ENCODE measurements at places on chromosomes 3 and 15.

- DNase-seq: no peak
These were observed 27.7 kb downstream of the PTX3 start for GRCh38 chr3:157464321-157464720.

DNA sequence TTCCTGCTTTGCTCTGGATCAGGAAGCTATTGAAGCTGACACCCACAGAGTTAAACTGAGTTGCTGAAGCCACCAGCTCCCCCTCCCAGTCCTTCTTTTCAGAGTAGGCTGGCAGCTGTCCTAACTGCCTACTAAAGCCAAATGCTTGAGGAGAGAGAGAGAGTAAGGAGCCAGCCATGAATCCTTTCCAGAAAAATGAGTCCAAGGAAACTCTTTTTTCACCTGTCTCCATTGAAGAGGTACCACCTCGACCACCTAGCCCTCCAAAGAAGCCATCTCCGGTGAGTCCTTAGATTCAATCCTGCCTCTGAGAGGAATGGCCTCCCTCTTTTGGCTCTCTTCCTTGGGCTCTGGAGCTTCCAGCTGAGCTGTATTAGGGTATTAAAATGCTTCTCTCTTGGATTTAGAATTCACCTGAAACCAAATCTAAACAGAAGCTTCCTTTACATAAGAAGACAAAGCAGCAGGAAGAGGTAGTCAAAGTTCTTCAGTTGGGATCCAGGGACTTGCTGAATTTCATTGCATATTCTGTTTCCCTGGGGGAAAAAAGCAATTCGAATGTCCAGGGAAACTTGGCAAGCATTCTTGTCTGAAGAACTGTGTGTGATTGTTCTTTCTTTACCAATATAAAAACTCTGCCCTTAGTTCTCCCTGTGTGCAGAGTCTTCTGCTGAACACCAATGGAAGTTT is at the start of gene SLC15A2:
SLC15A2 (plus strand) TSS at position 101 of the 690 bp plus-strand sequence; CDS start at position 177, 76 bp downstream.
- DNase-seq: no peak

GRCh38 chr3:80771085-80771484 is 990.4 kb downstream of the GBE1 start:
- no peak for DNase-seq

- no peak for DNase-seq
These were observed 192.4 kb upstream of the DPH6 start for GRCh38 chr15:35738370-35738769.

DNA sequence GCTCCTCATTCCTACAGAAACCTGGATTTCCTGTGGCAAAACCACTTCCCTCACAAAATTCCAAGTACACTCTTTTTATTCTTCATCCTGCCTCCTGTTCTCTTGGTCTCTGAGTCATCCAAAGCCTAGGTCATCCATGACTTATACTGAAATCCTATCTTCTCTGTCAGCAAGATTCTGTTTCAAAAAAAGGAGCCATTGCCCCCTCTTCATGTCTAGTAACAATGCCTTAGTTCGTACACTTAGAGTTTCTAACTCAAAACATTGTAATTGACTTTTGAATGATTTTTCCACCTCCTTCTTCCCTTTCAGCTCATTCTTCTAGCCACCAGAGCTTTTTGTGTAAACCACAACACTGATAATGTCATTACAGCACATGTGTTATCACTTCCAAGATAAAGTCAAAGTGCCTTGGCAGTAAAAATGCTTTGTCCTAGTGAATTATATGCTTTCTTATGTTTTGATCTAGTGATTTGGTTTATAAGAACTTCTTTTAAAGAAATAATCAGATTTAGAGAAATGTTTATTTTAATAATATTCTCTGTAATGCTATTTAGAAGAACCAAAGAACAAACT is 256.5 kb upstream of the NECTIN3 start:
- DNase-seq: no peak

DNA sequence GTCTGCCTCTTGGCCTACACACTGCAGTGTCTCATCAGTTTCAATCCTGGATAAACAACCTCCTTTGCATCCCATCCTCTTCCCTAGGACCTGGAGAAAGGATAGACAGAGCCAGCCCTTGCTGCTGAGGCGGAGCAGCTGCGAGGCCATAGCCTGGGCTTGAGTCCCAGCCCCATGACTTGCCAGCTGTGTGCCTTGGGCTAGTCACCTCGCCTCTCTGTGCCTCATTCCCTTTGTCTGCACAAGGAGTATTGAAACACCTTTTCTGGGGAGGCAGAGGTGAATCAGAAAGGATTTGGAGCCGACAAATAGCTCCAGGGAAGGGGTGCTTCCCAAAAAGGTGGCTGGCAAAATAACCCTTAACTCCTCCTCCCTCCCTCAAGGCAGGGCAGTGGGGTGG is 65.0 kb upstream of the SLC6A1 start:
- no peak for DNase-seq

- DNase-seq: no peak
These were observed 27.3 kb upstream of the TIMP4 start for GRCh38 chr3:12186046-12186445.

DNA sequence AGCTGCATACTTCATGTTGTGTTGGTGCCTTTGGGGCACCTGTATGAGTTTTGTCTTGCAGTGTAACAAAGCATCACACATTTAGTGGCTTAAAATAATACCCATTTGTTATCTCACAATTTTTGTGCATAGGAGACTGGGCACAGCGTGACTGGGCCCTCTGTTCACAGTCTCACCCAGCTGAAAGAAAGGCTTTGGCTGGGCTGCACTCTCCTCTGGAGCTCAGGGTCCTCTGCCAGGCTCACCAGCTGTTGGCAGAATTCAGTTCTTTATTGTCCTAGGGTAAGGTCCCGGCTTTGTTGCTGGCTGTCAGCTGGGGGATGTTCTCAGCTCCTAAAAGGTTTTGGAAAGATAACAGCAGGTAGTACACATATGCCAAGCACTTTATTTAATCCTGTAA is 263.3 kb downstream of the CLSTN2 start:
- DNase-seq: no peak

DNA sequence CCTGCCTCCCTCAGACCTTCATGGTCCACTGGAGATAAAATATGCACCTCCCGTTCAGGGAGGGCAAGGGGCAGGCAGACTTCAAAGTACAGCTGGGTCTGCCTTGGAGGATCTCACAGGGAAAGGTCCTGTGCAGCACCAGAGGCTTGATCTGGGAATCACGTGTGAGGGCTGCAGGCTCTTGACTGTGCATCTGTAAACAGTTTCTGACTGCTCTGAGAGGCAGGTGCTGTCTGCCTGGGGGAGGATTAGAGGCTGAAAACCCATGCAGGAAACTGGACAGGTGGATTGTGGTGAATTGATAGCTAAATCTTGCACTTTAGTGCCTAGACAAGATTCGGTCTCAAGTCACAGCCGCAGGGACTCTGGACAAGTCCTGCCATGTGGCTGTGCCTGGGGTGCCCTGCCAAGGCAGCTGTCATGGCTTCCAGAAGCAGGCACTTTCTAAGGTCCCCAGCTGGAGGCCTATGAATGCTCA is 239.3 kb downstream of the EPHB1 start:
- no peak for DNase-seq

DNA sequence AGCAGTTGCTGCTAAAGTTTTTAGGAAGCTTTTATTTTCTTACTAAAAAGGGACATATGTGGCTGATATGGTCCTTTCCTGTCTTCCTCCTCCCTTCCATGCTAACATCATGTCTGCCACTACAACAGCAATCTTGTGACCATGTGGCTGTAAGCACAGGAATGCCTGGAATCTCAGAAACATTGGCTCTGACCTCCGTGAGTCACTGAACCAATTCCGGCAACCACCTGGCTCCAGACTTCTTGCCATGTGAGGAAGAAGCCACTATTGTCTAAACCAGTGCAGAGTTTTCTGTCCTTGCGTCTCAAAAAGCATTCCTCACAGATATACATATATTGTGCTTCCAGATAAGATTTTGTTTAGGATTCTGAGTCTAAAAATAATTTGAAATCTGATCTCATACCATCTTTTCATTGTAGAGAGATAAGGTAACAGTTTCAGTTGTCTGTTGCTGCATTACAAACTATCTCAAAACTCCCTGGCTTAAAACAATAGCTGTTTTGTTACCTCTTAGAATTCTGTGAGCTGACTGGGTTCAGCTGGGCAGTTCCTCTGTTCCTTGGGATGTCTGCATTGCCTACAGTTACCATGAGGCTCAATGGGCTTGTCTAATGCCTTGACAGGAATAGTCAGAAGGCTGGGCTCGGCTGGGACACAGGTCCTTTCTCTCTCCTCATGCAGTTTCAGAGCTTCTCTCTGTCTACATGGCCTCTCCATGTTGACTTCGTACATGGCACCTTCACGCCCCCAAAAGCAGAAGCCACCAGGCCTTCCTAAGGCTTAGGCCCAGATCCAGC is 77.3 kb upstream of the MAGI1 start:
- DNase-seq: no peak
